CD4-positive, alpha-beta memory T cell (primary cell): ENCODE measurements at places on chromosomes 12 and 14.

GRCh38 chr12:13326076-13326475, 129.6 kb downstream of the EMP1 start:
- no peak for DNase-seq

DNA sequence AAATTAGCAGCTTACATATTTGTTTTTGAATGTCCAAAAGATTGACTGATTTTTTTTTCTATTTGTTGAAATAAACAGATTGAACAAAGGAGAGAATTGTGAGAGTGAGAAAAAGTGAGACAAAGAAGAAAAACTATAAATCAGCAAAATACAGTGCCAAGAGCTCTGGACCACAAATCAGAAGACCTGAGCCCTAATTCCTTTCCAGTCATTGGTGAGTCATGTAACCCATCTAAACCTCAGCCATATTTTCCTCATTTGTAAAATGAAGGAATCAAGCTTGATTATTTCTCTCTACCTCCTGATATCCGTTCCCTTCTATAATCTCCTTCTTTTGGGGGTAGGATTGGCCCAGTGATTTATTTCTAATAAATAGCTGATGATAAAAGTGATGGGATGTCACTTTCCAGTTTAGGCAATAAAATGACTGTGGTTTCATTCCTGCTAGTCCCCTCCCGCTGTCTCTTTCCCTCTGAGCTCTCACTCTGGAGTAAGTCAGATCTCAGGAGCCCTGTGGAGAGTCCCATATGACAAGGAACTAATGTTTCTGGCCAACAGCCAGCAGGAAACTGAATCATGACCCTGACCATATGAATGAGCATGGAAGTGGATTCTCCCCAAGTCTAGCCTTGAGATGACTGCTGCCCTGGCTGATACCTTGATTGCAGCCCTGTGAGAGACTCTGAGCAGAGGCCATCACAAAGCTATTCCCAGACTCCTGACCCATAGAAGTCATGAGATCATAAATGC, 218.9 kb downstream of the ACSS3 start:
- no peak for DNase-seq

DNA sequence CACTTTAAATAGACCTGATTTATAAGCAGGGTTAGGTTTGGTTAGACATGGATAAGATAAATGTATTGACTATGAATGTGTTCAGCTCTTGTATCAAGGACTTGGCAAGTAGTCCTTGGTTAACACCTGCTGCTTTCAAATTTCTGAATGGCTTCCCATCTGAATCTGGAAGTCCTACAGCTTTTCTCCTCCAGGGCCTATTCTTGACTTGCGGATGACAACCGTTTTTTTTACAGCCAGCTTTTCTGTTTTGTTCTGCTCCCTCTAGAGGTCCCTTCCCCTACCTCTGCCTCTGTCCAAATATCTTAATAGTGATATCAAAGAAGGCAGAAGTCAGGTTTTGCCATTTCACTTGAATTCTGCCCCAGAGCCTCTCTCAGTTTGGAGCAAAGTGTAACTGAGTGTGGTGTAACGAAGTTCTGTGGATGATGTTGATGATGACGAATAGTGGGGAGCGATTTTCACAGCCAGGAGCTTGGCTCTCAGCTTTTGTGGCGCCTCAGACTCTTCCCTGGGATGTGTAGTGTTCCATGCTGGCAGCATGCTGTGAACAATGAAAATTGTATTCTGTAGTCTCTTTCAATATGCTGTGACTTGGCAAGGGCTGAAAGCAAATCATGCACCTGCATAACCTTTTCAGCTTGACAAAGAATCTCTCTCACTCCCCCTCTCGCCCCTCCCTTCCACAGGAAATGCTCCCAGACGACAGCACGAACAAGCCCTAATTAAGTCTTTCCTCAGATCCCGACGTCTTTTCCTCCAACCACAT, 5.0 kb upstream of the SLC4A8 start:
- DNase-seq = no peak

GRCh38 chr14:49879646-49880204, 13.2 kb upstream of the ARF6 start:
- DNase-seq = peak; percentile 65

- DNase-seq = no peak
These were observed 17.7 kb downstream of the AKT1 start for GRCh38 chr14:104777808-104778249.

- peak; percentile 94 for DNase-seq
These were observed 2.3 kb upstream of the AGAP2 start for GRCh38 chr12:57740656-57741412.

DNA sequence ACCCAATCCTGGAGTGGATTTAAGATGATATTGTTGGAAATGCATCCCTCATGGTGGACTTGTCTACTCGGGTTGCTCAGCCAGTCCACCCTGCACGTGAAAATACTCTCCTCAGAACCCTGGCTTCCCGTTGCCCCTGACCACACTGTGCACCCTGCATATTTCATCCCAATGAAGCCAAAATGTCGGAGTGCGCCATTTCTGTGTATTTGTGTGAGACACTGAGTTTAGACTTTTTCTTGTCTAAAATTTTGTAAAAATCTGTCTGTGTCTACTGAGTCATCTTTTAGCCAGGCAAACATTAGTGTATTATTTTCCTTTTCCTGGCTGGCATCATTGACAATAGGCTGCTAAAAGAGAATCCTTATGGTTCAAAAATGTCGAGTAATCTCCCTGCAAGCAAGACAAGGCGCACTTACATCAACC, 485 bp upstream of the PNMA1 start:
- DNase-seq = no peak

DNA sequence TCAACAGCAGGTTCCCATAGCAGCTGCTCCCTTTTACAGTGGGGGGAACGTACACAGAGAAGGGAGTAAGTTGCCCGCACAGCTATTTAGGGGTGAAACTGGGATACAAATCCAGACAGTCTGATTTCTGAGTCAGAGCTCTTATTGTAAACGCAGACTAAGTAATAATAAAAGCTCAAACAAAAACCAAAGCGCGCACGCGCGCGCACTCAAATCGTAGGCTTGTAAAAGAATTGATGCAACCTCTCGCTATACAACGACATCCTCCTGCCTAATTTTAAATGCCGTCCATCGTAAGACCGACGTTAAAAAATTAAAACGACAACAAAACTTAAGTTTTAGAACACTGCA, 747 bp upstream of the DACT1 start:
- DNase-seq = no peak

DNA sequence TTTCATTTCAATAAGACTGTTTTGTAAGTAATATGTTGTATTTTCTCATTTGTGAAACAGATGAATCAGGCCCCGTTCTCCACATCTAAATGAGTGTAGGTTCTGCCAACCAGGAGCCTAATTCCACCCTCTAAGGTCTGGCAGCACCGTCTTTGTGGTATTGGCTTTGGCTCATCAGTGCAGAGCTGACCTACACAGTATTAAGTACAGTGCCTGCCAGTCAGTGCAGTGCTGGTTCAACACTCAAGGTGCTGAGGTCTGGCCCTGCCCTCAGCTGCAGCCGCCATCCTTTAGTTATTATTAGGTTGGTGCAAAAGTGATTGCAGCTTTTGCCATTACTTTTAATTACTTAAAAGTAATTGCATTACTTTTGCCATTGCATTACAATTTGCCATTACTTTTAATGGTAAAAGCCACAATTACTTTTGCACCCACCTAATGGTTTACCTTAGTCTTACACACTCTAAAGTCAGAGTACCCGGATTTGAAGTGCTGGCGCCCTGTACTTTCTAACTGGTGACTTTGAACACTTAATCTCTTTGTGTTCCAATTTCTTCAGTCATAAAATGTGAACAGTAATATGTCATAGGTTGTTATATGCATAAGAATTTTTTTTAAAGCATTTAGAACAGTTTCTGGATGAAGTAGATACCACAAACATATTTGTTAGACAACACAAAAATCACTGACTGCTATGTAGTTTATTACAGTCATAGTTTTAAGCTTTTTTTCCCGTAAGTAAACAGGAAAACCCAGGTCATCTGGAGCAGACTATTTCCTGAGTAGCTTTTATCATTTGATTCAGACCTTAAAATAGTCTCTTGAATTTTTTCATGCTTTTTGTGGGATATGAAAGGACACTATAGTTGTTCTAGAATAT, 99.5 kb downstream of the SYNE2 start:
- DNase-seq = no peak

DNA sequence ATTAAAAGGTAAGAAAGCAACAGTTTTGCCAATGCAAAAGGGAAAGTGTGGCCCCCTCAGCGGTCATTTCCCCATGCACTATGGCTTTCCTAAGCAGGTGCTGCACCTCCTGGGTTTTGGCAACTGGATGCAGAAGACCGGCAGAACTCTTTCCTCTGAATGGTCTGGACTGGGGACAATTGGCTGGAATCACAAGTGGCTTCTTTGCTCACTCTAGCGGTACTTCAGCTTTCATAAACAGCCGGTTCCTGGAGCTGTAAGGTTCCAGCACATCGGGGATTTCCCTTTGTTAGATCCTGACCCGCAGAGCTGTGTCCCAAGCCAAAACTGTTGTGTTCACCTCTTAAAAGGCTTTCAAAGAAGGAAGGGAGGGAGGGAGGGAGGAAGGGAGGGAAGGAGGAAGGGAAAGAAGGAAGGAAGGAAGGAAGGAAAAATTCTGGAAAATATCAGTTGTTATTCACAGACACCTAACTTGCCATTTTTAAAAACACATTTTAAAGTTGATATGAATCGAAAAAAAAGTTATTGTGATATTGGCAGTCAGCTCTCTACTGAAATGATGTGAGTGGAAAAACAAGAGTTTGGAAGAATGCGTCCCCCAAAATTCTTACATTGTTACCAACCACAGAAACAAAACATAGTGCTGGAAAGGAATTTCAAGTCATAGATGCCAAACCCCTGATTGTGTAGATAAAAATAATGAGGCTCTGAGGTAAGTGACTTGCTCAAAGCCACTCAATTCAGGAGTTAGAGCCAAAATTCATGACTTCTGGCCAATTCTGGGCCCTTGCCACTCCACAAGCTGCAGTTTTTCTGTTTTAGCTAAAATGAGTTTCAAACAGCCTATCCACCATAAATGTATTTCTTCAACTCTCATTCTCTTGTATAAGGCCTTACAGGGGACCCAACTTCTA, 220.6 kb upstream of the HMGA2 start:
- no peak for DNase-seq

GRCh38 chr14:97036086-97036852, 239.1 kb downstream of the VRK1 start:
- DNase-seq = no peak

GRCh38 chr12:68370006-68370590, 37.9 kb upstream of the MDM1 start:
- DNase-seq = no peak

GRCh38 chr12:49887536-49888401, 15.9 kb downstream of the FAIM2 start:
- no peak for DNase-seq

- no peak for DNase-seq
These were observed 27.6 kb downstream of the PLXNC1 start for GRCh38 chr12:94175763-94176668.

GRCh38 chr12:113184098-113184899, 979 bp downstream of the DDX54 start:
- DNase-seq = no peak

DNA sequence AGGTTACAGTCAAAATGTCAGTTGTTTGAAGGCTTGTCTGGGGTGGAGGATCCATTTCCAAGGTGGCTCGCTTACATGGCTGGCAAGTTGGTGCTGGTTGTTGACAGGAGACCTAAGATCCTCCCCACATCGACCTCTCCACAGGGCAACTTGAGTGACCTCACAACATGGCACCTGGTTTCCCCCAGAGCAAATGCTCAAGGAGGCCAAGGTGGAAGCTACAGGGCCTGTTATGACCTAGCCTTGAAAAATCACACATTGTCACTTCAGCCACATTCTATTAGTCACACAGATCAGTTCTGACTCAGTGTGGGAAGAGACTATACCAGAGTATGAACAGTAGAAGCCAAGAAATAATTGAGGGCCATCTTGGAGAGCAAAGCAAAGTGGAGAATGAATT, 11.3 kb upstream of the GNG2 start:
- no peak for DNase-seq

GRCh38 chr12:28708918-28709371, 440.1 kb upstream of the FAR2 start:
- no peak for DNase-seq

GRCh38 chr12:42804928-42805327, 215.4 kb upstream of the PRICKLE1 start:
- no peak for DNase-seq

- no peak for DNase-seq
These were observed 23.1 kb downstream of the ZDHHC17 start for GRCh38 chr12:76786986-76787385.

DNA sequence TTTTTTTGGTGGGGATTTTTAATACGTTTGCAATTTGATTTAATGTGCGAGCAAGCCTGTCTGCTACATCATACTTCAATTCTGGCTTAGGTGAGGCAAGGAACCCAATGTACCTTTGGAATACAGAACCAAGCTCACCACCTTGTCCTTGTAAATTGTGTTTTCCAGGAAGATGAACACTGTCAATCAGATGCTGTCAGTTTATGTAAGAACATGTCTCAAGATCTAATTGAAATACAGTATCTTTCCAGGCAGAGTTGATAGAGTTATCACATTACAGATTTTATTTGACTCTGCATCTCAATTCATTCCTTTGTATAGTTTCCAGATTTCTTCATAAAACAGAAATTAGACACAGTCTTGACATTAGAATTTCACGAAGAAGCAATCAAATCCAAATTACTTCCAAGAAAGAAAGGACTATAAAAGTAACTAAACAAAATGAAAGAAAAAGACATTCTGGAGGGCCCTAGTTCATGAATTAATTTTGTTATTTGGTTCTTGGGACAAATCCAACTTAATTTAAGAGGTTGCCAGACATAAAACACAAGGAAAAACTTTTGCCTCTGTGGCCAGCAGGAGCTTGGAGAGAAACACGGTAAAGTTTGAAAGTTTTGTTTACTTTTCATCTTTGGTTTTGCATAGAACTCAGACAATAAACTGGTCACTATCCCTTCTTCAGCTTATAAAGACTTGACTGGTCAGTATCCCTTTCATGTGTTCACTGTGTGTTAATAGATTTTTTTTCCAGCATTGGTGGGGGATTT, 16.4 kb upstream of the MED13L start:
- no peak for DNase-seq

DNA sequence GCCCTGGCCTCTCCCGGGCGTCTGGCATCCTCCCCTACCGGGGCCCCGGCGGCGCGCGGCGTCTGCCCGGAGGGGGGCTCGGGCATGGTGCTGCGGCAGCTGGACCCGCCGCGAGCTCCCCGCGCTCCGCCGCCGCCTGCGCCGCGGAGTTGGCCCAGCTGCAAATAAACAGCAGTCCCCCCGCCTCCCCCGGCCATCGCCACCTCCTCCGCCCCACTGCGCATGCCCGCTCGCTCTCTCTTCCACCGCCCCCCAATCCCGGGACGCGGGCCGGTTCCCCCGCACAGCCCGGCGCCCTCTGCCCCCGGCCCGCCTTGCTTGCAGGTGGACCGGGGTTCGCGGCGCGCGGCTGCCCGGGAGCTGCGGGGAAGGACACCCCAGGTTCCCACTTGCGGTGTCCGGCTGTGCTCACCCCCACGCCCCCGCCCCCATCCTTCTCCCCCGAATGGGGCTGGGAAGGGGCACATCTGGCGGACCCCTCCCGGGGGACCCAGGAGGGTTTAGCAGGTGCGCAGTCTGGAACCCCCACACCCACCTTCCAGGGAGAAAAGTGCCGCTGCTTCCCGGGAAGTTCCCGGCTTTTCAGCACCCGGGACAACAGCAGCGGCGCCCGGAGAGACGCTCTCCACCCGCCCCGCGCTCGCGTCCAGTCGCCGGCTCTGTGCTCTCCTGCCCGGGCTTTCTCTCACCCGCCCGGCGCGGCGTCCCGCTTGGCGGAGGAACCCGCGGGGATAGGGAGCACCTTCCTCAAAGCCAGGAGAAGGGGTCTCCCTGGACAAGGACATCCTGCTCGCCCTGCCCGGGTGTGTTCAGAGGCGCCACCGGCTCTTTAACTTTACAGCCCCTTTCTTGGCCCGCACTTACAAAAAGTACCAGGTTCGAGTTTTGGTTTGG, at the start of gene TMTC1:
TMTC1 (minus strand) TSS at position 170 of the 894 bp plus-strand sequence. CDS start 191 bp downstream, outside the sequence.
- no peak for DNase-seq
